Left ventricle myocardium superior (tissue), 1 donor: ENCODE measurements at places on chromosomes 1 and 21. TPM values are rescaled to one million over a fixed set of nuclear protein-coding genes. Genes with fewer than 3 reads are reported as not detected.

DNA sequence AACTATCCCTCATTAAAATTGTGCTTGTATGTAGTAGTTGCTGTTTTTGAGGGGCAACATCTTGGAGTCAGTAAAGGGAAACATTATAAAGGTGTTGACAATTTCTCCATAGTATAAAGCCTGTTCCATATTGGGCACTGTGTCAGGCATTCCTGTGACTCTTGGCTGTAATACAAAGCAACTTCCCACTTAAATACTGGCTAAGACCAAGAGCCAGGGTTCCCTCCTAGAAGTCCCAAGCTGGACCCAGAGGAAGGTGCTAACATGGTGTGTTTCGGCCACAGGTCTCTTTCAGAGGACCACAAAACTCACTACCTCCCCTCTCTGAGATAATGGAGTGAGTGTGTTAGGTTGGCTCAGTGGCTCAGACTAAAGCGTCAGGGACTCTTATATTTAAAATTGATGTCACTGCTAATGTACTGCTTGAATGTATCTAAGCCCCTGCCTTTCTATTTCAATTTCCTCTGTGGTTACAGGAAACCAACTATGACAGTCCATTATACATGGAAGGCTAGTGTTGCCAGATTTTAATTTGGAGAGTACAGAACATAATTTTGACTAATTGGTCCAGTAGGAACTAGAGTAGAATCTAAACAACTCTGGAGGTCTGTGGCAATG lies 74.7 kb upstream of the RGL1 start:
- no peak for DNase-seq

DNA sequence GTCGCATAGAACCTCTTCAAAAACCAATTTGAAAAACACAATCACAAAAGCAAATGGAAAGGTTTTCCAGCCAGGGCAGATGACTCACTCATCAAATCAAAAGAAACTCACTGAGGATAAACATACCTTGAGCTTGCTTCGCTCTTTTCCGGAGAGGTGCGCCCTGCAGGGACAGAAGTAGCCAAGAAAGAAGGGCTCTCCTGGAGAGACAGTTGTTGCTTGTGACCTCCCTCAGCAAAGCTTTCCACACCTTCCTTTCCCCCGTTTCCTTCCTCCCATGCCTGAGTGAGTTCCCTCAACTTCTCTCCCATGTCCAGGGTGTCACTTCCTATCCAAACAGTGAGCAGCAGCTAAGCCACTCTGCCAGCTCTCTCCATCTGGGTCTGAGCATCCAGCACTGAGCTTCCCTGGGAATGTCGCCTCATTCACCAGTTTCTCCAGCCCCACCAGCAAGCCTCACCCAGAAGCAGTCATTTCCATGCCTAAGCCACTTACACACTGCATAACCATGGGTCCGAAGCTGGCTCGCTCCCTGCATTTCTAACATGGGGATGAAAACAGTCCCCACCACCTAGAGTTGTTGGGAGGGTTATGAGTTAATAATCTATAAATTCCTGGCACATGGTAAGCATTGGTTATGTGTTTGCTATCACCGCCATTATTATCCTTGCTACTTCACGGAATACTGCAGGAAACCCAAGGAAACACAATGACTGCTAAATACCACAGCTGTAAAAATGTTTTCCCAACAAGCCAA lies 75.0 kb downstream of the PTPN14 start:
- no peak for DNase-seq

- DNase-seq = no peak
These were observed 106.8 kb downstream of the LMO4 start for GRCh38 chr1:87435484-87435883.

- DNase-seq = no peak
These were observed 1.9 kb upstream of the OR2T10 start for GRCh38 chr1:248599396-248599795.

- DNase-seq = no peak
These were observed 88.4 kb downstream of the NID1 start for GRCh38 chr1:235976490-235976889.

DNA sequence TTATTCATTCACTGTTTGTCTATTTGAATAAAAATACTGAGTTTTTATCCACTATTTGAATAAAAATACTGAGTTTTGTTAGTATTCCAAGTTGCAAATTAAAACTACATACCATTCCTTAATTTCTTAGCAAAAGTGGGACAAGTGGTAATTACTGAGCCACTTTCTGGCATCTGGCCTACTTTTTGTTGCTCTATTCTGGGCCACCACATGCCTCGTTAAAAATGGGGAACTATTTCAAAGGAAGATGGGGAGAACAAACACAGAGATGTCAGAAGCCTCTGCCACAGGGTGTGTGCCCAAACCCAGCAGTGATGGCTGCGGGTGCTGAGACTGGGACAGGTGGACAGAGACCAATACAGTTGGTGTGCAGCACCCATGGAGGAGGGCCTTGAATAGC lies 14.6 kb downstream of the PIGP start:
- DNase-seq = no peak

- DNase-seq = no peak
These were observed 53.3 kb downstream of the AKNAD1 start for GRCh38 chr1:108803548-108803947.

DNA sequence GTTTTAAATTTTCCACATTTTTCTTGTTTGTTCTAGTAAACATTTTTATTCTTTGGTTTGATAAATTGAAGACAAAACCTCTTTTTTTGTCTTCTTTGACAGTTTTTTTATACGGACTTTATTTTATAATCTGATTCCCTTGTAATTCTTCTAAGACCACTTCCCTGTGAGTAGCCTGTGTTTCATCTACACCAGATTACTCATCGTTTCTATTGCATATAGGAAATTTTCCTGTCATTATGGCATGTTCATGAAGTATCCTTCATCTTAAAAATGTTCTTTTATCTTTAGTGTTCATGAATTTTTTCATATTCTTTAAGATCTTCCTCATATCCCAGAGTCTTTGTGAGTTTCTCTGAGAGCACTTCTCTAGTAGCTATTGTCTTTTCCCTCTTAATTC lies 109.8 kb downstream of the USP25 start:
- DNase-seq = no peak

- no peak for DNase-seq
These were observed 413 bp upstream of the C1orf232 start for GRCh38 chr1:26169198-26169554.

- no peak for DNase-seq
These were observed 17.0 kb downstream of the CRYZ start for GRCh38 chr1:74715806-74716205.

DNA sequence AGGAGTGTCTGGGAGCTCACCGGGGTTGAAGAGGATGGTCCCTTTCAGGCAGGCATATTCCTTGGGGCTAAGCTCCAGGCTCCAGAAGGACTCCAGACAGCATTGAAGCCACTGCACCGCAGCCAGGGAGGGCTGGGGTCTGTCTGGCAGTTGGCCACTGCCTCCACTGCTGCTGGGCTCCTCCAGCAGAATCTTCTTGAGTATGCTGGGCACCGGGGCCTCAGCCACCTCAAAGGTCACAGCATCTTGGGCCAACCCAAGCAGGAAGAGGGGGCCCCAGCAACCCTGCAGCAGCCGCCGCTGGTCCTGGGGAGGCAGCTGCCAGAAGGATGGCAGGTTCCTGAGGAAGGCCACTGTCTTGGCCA lies 404 bp downstream of the NR0B2 start:
- no peak for DNase-seq

DNA sequence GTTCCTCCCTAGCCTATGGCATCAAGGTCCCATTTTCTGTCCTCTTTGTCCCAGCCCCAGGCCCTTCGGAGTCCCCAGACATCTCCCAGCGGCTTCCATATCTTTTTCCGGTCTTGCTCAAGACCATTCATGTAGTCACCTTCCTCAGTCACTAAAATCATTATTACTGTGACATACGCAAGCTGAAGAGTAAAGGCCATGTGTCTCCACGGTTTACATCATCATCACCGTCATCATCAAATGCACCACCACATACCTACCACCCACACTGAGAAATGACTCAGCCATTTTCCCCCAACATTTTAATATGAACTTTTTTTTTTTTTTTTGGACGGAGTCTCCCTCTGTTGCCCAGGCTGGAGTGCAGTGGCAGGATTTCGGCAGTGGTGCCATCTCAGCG lies 43.4 kb downstream of the FHAD1 start:
- no peak for DNase-seq

DNA sequence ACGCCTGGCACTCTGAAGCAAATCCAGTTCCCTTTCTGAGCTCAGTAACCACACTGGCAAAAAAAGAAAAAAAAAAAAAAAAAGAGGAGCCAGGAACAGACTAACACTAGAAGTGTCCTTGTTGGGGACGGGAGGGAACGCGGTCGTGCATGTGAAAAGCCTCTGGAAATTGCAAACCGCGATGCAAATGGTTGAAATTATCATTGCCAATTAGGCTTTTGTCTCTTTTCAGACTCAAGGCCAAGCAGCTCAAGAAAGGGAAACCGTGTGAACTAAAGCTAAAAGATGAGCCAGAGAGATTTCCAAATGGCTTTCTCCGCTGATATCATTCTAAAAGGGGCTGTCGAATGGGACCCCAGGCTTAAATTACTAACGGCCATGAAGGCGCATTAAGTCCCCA lies 13.5 kb downstream of the TRABD2B start:
- no peak for DNase-seq

DNA sequence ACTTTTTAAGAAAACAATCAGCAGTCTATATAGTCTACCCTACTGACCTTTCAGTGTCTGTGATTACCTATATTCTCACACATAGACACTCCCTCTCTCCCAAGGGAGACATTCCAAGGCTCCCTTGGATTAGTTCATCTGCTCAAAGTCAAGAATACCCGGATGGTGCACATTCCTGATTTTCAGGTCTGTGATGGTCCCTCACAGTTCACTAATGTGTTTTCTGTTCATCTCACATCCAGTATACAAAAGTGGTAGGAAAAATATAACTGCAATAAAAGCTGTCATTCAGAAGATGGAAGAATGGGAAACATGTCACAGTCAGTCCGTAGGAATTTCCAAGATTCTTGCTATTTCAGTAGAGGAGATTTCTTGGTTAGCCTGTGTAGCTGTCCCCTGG lies 224.1 kb upstream of the CACYBP start:
- no peak for DNase-seq

GRCh38 chr1:149979972-149980540 lies 30.5 kb downstream of the OTUD7B start:
- DNase-seq = no peak

GRCh38 chr1:39317910-39318633 lies 113.6 kb downstream of the MACF1 start:
- no peak for DNase-seq

DNA sequence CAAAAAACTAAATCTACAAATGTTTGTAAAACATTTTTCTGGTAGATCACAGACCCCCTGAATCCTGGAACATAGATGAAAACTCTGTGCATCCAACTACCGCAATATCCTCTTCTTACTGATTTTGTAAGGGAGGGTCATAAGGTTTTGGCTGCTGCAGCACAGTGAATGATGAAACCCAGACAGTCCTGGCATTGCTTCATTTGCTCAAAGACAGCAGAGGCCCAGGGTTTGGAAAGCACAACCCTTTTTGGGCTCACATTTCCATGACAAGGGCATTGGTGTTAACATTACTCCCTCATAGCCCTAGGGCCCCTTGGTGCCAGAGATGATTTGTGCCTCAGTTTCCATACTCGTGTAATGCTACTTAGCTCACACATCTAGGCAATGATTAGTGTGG lies 51.2 kb downstream of the PLXNA2 start:
- no peak for DNase-seq

Gene TNFSF18
- total RNA-seq = not detected

Gene C1orf210
- total RNA-seq = not detected

Gene IER5
- total RNA-seq = 15.9 TPM

Gene IFI44L
- 6.5 TPM for total RNA-seq

Gene ITLN2
- total RNA-seq = not detected

Gene MED8
- 16.0 TPM for total RNA-seq

Gene KCND3
- total RNA-seq = 19.8 TPM

Gene OVAAL
- 1.5 TPM for total RNA-seq

Gene NBPF15
- 9.1 TPM for total RNA-seq
